ENCODE measurements at places on chromosomes 16 and 17.

DNA sequence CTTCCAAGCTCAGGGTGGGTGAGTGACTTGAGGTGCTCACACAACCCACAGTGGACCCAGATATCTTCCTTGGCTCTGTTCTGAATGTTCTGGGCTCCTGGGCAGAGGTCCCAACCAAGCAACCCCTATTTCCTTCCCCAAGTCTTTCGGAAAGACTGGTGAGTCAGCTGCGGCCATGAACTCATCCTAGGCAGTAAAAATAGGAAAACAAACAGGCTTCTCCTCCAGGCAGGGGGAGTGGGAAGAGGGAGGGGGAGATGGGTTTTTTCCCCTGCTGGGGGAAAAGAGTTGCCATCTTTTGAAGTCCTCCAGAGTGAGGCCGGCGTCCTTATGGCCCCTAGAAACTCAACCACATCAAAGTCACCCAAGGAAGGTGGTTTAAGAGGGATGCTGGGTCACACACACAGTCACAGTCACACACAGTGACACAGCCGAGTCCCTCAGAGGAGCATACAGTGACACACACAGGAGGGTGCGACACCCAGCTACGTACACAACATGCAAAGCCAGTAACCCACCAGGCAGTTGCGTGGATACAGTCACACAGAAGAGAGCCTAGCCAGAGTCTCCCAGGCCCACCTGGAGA is 16.0 kb upstream of the DLX4 start:
- no peak for DNase-seq

DNA sequence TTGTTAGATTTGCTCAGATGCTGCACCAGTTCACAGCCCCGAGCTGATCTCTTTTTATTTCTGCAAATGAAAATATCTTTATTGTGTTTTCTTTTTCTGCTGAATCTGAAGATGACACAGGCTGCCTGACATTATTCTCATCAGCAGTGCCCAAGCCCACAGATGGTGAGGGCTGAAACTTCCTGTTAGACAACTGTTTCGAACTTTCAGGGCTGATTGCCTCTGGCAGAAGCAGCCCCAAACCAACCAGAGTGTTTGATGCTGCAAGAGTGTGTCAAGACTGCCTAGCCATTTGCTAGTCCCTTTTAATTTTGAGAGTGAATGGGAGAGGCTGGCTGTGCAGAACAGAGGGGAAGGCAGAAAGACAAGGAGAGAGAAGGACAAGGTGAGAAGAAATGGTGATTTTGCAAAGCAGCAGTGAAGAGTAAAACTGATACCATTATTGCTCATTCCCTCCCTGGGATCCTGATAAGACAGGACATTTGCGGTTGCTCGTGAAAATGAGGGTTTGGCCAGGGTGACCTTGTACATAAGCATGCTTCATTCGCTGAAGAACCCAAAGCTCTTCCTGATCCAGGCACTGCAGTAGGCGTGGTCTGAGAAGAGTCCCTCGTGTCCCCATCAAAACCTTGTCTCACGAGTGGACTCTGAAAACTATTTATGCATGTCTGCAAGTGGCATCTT is 77.2 kb downstream of the TMEM114 start:
- DNase-seq, result no peak

GRCh38 chr16:47483616-47484015 is 22.5 kb downstream of the PHKB start:
- DNase-seq, result no peak

DNA sequence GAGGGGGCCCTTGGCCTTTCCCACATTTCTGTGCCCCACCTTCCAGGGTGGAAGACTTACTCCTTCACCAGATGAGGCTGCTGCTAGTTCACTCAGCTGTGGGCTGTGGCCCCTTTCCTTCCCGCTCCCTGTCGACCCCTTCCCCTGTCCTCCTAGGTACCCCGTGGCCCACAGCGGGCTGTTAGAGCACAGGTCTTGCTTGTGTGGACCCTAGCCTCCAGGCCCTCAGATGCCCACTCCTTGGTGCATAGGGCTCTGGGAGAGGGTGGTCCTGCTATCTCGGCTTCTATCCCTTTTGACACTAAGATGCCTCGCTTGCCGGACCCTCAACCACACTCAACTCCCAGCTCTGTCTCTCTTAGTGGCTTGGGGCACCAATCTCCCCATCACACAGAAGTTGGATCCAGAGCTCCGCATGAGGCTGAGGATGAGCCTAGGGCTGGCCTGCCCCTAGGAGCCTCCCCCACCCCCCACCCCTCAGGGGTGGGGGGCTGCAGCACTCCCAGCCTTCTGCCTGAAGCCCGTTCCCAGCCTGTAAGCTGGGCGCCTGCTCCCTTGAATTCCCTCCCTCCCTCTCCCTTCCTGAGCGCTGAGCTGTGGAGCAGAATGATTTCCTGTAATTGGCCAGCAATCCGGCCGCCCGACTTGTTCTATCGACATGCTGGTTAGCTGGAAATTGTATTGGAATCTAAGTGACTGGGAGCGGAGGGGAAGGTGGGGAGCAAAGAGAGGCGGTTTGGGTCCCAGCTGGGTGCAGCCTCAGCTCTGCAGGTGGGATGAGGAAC is 30.9 kb downstream of the DCAKD start:
- no peak for DNase-seq
